ENCODE measurements at places on chromosomes 4 and X.

DNA sequence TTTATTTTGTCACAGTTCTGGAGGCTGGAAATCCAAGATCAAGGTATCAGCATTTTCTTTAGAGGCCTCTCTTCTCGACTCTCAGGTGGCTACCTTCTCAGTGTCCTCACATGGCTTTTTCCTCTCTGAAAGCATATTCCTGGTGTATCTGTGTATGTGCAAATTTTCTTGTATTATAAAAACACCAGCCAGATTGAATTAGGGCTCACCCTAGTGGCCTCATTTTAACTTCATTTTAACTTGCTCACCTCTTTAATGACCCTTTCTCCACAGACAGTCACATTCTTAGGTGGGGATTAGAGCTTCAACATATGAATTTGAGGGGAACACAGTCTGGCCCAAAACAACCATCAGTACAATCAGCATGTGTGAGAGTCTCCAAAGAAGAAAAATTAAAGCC lies 542.4 kb upstream of the FAM241A start:
- no peak for DNase-seq

DNA sequence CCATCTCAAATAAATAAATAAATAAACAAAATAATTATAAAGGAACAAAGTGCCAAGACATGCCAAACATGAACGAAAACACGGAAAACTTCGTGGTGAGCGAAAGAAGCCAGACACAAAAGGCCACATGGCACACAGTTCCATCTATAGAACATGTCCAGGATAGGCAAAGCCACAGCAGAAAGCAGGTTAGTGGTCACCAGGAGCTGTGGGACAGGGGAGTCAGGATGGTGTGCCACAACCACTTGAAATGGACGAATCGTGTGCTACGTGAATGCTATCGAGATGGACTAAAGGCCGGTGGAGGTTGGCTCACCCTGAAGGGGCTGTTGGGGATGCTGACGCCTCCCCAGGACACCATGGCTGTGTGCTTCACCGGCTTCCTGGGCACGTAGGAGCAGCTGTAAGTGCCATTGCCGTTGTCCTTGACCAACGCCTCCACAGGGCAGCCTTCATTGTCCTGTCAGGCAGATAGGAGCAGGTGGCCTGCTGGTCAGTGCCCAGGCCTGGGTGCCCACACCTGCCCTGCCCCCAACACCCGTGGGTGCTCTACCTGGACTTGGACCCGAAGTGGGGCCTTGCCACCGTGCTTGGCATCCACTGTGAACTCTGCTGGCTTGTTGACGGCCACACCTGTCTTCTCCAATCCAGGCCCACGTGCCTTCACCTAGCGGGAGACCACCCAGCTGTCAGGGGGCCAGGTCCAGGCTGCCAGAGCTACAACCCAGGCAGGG lies 10.6 kb downstream of the FLNA start:
- no peak for DNase-seq

GRCh38 chrX:53241558-53241957 lies 16.6 kb upstream of the KDM5C start:
- no peak for DNase-seq

DNA sequence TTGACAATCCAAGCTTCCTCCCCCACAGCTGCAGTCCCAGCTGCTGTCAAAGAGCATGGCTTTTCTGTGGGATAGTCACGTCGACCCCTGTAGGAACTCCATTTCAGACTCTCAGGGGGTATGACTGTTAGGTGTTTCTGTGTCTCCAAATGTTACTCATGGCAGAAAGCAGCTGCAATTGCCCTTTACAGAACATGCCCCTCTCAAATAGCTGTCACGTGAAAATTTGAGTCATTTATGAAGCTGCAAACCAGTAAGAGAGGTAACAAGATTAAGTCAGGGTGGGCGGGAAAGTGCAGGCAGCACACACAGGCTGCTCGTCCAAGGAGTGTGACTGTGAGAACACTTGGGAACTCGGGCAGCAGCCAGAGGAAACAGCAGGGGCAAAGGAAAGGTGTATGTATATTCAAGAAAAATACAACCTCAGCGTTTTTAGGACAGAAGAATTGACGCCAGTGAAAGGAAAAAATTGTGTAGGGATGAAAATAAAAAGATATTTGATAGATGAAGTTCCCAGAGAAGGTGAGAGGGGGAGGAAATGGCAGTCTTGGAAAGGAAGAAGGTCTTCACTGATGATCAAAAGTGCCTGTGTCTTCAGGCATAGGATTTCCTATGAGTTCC lies 66.5 kb upstream of the TMEM184C start:
- DNase-seq = no peak

- no peak for DNase-seq
Observed at GRCh38 chr4:170497112-170497511, 407.4 kb upstream of the AADAT start.

DNA sequence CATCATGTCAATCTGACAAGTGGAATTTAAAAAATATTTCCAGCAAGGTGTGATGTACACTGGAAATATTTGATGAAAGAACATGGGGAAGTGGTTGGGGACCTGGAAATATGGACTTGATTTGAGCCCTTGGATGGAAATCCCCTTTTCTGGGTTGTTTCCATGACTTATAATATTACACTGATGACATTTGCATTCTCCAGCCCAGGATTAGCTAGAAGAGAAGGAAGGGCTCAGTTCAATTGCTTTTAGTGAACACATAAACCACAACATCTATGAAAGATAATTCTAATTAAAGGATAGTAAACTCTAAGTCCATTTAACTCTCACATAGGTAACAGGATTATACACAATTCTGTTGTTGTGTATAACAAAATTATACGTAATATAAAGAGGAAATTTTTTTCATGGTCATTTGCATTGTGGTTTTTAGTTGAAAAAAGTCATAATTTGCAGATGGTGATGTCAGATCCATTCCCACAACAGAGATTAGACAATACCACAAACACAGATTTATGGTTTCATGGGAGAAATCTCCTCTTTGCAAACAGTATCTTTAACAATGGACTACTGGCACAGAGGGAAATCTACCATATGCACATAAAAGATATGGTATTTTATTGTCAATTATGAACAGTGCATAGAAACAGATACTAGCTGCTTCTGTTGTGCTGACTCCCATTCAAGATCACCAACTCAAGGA lies 126.5 kb downstream of the DKK2 start:
- DNase-seq = no peak

DNA sequence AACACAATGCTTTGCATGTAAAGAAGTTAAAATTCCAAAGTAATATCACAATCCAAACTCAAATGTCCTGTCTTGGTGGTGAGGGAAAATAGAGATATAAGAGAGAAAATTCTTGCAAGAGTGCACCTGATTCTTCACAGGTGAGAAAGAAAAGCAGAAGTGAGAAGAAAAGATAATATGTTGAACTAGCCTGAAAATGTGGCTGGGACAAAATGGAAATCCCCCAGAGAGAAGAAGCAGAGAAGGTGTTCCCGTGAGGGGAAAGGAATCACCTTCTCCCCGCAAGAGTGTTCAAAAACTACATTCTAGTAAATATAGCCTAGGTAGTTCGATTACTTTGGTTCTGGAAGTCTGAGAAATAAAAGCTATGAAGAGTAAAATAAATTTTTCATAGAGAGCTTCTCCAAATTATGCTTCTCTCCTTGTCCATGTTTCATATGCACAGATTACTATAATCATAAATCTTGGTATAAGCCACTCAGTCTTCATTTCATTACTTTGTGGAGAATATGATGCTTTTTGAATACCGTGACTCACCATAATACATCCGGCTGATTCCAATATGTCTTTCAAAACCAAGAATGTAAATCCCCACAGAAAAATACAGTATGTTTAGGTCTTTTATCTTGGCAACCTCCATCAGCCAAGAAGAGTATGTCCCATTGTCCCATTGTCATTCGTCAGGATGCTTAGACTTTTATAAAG lies 63.1 kb downstream of the COX18 start:
- DNase-seq = no peak

DNA sequence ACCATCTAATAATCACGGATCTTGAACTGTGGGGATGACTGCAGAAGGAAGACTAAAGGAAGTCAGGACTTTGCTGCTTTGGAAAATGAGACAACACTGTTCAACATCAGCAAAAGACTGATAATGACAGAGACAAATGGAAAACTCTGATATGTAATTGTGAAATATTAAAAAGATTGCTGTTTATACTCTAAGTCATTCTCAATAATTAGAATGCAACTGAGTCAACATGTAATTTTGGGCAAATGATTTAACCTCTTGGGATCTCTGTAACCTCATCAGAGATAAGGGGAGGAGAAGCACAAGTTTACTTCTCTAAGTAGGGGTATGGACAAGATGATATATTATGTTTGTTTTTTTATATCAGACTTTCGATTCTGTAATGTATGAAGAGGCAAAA lies 121.9 kb downstream of the GASK1B start:
- no peak for DNase-seq

GRCh38 chr4:67684839-67685531 lies 16.0 kb downstream of the UBA6 start:
- no peak for DNase-seq

DNA sequence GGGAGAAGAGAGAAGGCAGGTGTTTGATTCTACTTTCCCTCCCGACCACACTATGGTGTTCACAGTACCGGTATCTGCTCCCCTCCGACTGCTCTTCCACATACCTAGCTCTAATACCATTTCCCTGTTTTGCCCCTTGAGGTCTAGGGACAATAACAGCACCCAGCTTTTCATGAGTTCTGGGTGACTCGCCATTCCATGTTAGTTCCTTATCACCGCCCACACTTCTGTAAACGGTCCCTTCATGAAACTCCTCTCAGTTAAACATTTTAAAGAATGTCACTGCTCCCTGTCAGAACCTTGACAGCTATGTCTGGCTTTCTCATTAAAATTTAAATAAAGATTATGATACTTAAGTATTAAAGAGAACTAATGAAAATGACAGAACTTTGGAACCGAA lies 136.7 kb downstream of the ADAMTS3 start:
- DNase-seq = no peak

- DNase-seq = no peak
Observed at GRCh38 chrX:101078716-101079598, at the start of gene TMEM35A. Gene TMEM35A, plus strand, starts transcription at chrX:101078879. Its CDS starts 124 bp downstream, at chrX:101079003.

DNA sequence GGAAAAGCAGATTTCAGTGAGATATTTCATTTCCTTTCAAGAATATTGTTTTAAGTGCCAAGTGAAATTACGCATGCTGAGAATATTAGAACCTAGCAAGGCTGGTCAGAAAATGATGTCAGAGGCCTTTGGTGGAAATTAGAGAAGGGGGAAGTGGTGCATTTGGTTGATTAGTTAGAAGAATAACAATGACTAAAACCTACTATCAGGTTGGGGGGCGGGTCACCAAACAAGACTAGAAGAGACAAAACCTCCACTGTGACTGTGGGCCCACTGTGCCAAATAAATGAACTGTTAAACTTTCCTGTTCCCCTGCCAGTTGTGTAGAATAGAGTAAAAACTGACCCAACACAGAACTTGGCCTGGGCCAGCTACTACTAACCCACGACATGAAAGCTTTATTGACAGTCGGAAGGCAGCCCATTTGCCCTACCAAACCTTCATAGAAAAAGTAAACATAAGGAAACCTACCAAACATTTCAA lies 2.9 kb downstream of the RAPGEF2 start:
- DNase-seq = no peak

GRCh38 chrX:77779695-77780094 lies 6.3 kb downstream of the ATRX start:
- no peak for DNase-seq

DNA sequence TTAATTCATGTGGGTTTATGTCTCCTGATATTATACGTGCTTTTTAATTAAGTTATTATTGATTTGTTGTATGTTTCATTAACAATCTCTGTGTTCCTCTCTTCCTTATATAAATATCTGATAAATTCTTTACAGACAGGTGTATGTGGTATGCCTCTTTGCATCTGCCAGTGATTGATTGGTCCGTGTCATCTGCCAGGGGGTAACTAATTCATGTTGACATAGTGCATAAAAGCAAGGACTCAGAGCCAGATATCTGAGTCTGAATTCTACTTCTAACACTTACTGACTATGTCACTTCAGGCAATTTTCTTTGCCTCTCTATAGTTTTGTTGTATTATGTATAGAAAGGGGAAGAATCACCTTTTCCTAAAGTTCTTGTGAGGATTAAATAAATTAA lies 5.2 kb upstream of the AMBN start:
- no peak for DNase-seq

DNA sequence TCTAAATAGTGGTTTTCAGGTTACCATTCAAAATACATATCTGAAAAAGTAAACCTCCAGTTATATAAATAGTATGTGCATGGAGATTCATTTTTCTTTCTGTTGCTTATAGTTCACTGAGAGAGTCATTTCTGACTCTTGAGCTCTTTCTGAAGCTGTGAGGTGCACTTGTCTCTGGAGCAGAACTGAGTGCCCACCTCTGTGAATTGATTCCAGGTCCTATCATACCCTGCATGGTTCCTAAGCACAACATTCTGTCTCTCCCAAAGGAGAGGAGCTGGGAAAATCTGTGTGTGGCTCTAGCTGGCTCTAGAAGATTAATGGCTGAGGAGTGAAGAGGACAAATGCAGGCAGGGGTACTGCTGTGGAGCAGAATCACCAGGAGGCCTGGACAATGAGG lies 161.6 kb upstream of the HCCS start:
- DNase-seq = no peak

- DNase-seq = no peak
Observed at GRCh38 chr4:159652871-159653270, 550.0 kb downstream of the RAPGEF2 start.

DNA sequence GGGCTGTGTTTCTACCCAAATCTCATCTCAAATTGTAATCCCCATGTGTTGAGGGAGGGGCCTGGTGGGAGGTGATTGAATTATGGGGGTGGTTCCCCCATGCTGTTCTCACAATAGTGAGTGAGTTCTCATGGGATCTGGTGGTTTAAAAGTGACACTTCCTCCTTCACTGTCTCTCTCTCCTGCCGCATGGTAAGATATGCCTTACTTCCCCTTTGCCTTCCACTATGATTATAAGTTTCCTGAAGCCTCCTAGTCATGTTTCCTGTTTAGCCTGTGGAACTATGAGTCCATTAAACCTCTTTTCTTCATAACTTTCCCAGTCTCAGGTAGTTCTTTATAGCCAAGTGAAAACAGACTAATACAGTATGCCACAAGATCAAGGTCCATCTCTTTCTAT lies 70.0 kb upstream of the MSX1 start:
- no peak for DNase-seq

- no peak for DNase-seq
Observed at GRCh38 chrX:77595848-77596247, 148.7 kb downstream of the FGF16 start.

- no peak for DNase-seq
Observed at GRCh38 chr4:99467887-99468286, 32.7 kb upstream of the ADH7 start.

DNA sequence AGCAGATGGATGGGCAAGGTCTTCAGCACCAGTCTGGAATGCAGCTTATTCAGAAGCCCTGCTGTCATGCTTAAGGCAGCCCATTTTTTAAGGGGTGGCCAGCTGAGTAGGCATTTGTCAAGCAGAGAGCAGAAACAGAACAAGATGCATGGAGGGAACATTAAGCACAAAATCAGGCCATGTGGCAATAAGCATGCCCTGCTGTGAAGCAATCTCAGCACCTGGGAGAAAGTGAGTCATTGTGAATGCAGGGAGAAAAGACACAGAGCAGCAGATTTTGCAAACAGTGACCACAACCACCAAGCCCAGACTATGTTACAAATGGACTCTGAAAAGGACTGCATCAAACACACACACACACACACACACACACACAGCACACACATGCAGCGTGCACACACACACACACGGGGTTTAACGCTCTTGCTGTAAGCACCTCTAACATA lies 94.1 kb upstream of the GALNT7 start:
- no peak for DNase-seq

- DNase-seq = no peak
Observed at GRCh38 chrX:40140706-40141499, 43.1 kb upstream of the BCOR start.

GRCh38 chr4:27270435-27270834 lies 409.8 kb downstream of the STIM2 start:
- no peak for DNase-seq

GRCh38 chrX:14698790-14699189 lies 169.5 kb downstream of the GLRA2 start:
- DNase-seq = no peak
